ENCODE measurements at places on chromosomes 3 and 15. TPM values are rescaled to one million over a fixed set of nuclear protein-coding genes. Genes with fewer than 3 reads are reported as not detected.

The COLQ gene
- 1.9 TPM for total RNA-seq

The SPSB4 gene
- not detected for total RNA-seq

The LINGO1 gene
- not detected for total RNA-seq

The P4HTM gene
- 18.6 TPM for total RNA-seq

The SLC24A5 gene
- under 0.01 TPM for total RNA-seq

The SH2D7 gene
- total RNA-seq: not detected

The PYGO1 gene
- total RNA-seq: under 0.01 TPM

The KBTBD13 gene
- total RNA-seq: under 0.01 TPM

The OR4M2 gene
- total RNA-seq: not detected

The THAP10 gene
- 0.10 TPM for total RNA-seq

The CPNE9 gene
- not detected for total RNA-seq

The SLC28A1 gene
- total RNA-seq: not detected

The TEX55 gene
- total RNA-seq: not detected

The ITGA11 gene
- under 0.01 TPM for total RNA-seq

The MTMR10 gene
- 79.0 TPM for total RNA-seq

The GOLGA8J gene
- total RNA-seq: not detected

The TMC3 gene
- not detected for total RNA-seq

The SPATA12 gene
- total RNA-seq: not detected

The BTD gene
- total RNA-seq: 16.7 TPM

The BMF gene
- 31.6 TPM for total RNA-seq

The RASGRP1 gene
- total RNA-seq: 64.9 TPM

The FAM107A gene
- not detected for total RNA-seq

The CXCR6 gene
- 5.2 TPM for total RNA-seq

The GOLGA6B gene
- total RNA-seq: not detected
